D341Med (cell line): ENCODE measurements at places on chromosomes 16 and 17.

GRCh38 chr17:4582691-4583090 lies 1.6 kb upstream of the SMTNL2 start:
- no peak for DNase-seq

- DNase-seq = no peak
Observed at GRCh38 chr17:40696651-40697072, 6.9 kb downstream of the KRT24 start.

GRCh38 chr17:69363488-69364210 lies 36.7 kb upstream of the ABCA5 start:
- DNase-seq = no peak

DNA sequence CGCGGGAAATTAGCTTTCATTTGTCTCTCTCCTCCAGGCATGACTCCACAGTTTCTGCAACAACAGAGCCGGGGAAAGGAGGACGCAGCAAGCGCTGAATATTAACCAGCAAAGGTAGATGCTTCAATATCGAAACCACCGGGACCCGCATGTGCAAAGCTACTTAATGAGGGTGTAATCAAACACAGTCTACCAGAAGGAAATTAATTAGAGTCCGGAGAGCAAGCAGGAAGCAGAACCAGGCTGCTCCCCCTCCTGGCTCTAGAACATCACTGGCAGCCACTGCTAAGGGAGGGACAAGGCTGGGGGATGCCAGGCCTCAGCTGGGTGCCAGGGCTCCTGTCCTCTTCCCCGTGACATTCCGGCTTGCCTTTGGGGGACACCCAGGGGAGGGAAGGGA lies 21.7 kb downstream of the LRRC75A start:
- DNase-seq = no peak

GRCh38 chr17:60371416-60371815 lies 20.5 kb downstream of the USP32 start:
- DNase-seq = no peak

GRCh38 chr17:45052052-45052772 lies 780 bp upstream of the DCAKD start:
- peak; percentile 80 for DNase-seq

- DNase-seq = peak; percentile 77
Observed at GRCh38 chr17:50425682-50426471, at the start of gene ACSF2. TSS of gene ACSF2 (plus strand) at chr17:50426218. CDS start at chr17:50426262, 44 bp downstream.

DNA sequence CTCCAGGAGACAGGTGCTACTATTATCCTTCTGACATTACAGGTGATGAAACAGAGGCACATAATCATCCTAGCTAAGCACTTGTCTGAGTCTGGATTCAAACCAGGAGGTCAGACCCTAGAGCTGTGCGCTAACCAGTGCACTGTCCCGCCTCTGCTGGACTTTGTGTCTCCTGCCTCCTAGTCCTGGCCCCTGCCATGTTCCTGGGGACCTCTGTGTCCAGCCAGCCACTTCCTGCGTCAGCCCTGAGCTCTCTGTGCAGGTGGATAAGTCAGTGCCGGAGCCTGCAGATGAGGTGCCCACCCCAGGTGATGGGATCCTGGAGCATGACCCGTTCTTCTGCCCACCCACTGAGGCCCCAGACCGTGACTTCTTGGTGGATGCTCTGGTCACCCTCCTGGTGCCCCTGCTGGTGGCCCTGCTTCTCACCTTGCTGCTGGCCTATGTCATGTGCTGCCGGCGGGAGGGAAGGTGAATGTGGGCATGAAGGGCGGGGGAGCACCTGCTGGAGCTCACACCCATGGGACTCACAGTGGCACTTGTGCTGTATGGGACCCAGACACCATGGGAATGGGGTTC lies 4.2 kb downstream of the SGCA start:
- no peak for DNase-seq

- DNase-seq = peak; percentile 87
Observed at GRCh38 chr17:75060434-75061054, 13.5 kb downstream of the KCTD2 start.

GRCh38 chr17:21233581-21234347 lies 19.4 kb downstream of the NATD1 start:
- DNase-seq = no peak

- no peak for DNase-seq
Observed at GRCh38 chr17:77948690-77949114, 9.8 kb upstream of the TNRC6C start.

GRCh38 chr16:67565470-67566100 lies 3.3 kb downstream of the CTCF start:
- DNase-seq = no peak

GRCh38 chr16:68265078-68265920 lies 973 bp downstream of the SLC7A6 start:
- DNase-seq = peak; percentile 48

GRCh38 chr16:85853547-85854545 lies 45.1 kb upstream of the IRF8 start:
- no peak for DNase-seq

DNA sequence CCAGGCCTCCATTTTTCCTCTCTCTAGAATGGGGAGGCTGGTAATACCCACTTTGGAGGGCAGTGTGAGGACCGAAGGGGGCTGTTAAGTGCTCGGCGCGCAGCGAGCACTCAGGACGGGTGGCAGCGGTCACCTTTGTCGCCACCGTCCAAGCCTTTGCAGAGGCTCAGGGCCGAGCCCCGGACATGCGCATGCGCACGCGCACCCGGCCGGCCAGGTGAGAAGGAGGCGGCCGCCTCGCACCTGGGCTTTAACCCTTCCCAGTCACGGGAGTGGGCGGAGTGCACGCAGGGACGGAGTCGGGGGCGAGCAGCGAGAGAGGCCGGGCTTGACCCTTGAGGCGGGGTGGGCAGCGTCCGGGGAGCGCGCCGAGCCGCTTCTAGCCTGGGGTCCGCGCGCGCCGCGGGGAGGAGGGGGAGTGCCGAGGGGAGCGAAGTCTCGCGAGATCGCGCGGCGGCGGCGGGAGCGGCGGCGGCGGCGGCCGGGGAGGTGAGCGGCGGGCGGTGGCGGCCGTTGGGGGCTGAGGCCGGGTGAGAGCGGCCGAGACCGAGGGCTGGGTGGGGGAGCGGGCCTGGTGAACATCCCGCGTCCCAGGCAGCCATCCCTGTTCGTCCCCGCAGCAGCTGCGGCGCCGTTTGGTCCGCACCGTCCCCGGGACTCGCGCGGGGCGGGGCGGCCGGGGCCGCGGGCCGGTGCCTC lies at the start of gene MRTFB:
MRTFB (plus strand) TSS at position 443 of the 699 bp plus-strand sequence. CDS start 69,288 bp downstream, outside the sequence.
- DNase-seq = peak; percentile 94

GRCh38 chr17:63421681-63422645 lies 24.1 kb downstream of the CYB561 start:
- DNase-seq = peak; percentile 39

DNA sequence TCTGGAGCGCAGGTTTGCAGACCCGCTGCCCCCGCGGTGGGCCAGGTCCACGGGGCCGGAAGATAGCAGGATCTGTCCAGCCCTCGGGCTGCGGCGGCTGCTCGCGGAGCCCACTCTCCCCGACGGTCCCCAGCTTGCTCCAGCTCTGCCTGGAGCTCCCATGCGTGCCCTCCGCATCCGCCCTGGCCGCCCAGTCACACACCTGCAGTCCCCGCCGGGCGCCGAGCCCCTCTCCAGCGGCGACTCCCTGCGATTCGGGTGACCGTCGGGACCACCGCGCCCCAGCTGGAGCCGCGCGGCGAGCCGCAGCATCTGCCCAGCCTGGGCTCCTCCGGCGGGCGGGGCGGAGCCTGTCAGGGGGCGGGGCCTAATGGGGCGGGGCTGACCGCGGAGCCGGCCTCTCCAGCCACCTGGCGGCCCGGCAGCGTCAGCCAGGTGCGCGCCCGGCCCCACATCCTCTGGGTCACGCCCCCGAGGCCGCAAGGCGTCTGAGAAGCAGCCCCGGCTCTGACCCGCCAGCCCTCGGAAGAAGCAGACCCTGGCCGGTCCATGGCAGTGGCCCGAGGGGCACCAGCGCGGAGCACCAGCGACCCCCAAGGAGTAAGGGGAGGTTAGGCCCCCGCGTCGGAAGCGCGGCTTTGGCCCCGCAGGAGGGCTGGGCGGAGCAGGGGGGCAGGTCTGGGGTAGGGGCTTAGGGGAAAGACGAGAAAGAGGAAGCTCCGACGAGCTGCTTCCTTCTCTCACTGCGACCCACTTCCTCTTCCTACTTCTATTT lies at the start of gene PIK3R5:
PIK3R5 (minus strand) TSS at position 314 of the 775 bp plus-strand sequence. CDS start 54,213 bp downstream, outside the sequence.
- peak; percentile 38 for DNase-seq

DNA sequence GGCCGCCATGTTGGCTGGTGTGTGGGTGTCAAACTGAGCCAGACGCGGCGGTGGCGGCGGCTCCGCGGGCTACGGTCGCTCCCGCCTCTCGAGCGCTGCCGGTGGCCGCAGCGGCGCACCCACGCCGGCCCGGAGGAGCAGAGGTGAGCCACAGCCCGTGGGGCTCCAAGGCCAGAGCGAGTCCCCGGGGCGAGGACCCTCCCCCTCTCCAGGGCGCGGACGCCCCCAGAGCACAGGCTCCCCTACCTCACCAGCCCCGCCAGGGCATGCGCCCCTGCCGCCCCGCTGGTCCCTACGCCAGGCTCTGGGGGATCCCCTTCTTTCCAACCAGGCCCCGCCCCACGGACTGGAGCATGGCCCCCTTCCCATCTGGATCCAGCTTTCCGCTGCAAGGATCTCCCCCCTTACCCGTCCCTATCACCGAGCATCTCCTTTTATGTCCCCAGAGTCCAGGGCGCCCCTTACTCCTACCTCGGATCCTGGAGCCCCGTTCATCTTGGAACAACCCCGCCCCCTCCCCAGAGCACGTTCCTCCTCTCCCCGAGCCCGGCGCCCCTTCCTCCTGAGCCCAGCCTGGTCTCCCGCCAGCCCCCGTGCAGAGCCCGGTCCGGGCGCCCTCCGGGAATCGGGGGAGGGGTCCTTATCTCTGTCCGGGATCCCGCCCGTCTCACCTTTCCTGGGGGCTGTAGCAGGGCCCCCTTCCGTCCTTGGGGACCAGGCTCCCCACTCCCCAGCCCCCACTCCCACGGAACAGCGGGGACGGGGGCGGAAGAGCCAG lies 412 bp downstream of the EPN2 start:
- DNase-seq = peak; percentile 57

GRCh38 chr17:37766971-37767370 lies 22.1 kb upstream of the HNF1B start:
- DNase-seq = no peak

DNA sequence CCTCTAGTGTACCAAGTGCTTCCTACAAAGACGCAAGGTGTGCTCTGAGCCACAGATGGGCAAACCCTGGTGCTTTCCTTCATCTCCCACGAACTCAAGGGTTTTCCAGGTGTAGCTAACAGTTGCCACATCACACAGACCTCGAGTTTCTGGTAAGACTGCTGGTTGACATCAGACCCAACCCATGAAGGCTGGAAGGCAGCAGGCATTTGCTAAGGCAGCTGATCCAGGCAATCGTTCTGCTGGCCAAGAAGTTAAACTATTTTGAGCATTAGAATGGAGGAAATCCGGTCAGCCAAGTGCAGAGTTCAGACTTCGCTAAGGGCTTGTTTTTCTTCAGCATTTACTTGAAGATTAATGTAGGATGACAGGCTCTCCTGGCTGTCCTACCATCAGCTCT lies 11.5 kb downstream of the HAS3 start:
- DNase-seq = no peak

GRCh38 chr16:88524973-88525662 lies 45.1 kb upstream of the ZC3H18 start:
- no peak for DNase-seq
